Glomerular endothelial cell (primary cell): ENCODE measurements at places on chromosomes 12 and 14. TPM values are rescaled to one million over a fixed set of nuclear protein-coding genes. Genes with fewer than 3 reads are reported as not detected.

GRCh38 chr12:120853188-120853587, 51.0 kb downstream of the SPPL3 start:
- DNase-seq = no peak

- DNase-seq = no peak
These were observed 37.0 kb upstream of the CMKLR1 start for GRCh38 chr12:108375986-108376663.

DNA sequence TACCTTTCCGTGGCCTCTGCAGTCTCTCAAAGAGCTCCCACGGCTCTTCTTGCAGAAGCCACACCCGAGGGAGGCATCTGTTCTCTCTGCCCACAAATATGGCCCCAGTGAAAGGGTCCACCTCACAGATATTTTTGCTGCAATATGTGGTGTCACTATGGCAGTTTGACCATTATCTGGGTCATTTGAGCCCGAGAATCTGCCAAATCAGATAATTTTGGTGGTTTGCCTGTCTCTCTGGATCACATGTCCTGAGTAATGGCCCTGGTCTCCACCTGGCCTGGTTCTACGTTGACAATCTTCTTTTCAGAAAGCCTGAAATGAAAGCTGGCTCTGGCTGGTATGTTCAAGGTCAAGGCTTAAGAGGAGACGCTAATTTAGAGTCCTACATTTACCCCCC, 5.7 kb upstream of the WSCD2 start:
- DNase-seq = no peak

The SVOP gene
- not detected in 2 replicates for total RNA-seq

GRCh38 chr12:66708704-66709456, 30.0 kb upstream of the GRIP1 start:
- DNase-seq = no peak

The RASSF8 gene
- total RNA-seq = 34.9 and 38.7 TPM in 2 replicates

DNA sequence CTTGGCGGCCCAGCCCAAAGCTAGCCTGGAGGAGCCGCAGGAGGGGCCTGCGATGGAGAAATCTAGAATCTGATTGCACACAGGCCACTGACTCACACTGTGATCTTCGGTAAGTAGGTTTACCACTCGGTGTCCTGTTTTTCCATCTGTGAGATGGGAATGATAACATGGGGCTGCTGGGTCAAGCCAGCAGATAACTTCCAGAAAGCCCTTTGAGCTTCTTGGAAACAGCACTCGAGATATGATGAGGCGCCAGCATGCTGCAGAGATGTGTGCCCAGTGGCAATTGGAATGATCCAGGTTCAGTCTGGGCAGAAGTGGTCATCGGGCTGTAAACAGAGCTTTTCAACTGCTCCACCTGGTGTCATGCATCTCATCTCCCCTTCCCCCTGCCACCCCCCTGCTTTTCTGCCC, 771.3 kb upstream of the TBX3 start:
- DNase-seq = no peak

DNA sequence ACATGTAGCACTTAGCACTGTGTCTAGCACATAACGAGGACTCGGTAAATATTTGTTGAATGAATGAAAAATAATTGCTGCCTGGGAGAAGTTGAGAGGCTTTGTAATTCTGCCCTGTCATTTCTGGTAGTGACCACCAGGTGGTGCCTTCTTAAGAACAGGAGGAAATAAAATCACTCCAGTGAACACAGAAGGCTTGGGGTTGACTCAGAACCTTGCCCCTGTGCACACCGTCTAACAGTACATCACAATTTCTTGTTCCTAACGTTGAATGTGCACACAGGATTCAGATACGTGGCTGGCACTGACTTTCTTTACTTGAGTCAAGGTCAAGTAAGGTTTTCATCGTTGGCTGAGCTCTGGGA, 91.8 kb downstream of the RGS6 start:
- DNase-seq = no peak
